ENCODE measurements at places on chromosomes 16 and 17.

- DNase-seq, result peak; percentile 94
Observed at GRCh38 chr16:30949650-30950515, 1.0 kb downstream of the ORAI3 start.

DNA sequence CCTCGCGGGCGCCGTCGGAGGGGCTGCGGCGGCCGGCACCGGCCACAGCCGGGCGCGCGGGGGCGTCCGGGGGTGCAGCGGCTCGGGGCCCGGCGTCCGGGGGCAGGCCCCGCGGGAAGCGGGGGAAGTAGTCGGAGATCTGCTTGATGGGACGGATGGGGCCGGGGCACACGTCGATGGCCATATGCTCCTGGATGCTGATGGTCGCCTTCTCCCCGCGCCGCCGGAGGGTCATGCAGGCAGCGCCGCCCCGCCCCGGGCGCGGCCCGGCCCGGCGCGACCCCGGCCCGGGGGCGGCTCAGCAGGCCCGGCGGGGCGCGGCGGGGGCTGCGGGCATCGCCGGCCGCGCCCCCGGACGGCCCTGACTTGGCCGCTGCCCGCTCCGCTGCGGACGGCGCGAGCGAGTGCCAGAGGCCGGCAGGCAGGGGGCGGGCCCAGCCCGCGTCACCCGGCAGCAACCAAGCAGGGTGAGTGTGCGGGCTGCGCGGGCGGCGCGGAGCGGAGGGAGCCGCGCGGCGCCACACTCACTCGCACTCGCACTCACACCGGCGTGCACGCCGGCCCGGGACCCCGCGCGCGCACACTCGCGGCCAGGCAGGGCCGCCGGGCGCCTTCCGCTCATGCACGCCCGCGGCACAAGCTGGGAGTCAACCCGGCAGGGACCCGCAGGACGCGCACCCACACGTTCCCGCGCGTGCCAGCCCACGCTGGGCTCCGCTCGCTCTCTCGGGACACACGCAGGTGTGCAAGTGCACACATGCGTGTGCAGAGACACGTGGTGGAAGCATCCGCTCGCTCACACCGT is at the start of gene DOC2B:
DOC2B (minus strand) TSS at position 406 of the 805 bp plus-strand sequence; CDS start at position 235, 171 bp downstream.
- no peak for DNase-seq

DNA sequence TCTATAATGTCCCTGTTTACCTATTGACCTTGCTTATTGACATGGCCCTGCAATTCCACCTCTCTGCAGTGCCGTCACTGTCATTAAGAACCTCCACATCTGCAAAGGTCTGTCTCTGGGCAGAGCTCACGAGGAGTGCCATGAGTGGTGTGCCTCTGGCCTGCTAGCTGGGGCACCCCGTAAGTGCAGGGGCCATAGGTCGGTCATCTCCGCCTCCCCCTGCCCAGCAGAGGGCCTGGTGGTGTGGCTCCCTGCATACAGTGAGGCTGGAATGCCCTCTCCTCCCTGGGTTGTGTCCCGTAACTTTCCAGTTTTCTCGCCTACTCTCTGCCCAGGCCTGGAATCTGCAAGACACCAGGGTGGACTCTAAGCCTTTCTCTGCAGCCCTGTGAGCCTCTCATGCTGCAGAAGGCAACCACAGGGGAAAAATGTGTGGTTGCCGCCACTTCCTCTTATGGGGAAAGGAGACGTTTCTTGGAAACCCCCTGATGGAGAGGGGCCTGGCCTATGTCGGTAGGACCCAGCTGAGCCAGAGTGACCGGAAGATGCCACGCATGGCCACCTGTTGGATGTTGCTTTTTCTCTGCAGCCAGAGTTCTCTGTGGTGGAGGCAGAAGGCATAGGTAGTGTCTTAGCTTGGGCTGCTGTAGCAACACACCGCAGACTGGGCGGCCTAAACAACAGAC is 2.7 kb upstream of the SNX20 start:
- DNase-seq, result peak; percentile 97

- DNase-seq, result peak; percentile 38
Observed at GRCh38 chr16:683396-684070, 601 bp downstream of the JMJD8 start.

DNA sequence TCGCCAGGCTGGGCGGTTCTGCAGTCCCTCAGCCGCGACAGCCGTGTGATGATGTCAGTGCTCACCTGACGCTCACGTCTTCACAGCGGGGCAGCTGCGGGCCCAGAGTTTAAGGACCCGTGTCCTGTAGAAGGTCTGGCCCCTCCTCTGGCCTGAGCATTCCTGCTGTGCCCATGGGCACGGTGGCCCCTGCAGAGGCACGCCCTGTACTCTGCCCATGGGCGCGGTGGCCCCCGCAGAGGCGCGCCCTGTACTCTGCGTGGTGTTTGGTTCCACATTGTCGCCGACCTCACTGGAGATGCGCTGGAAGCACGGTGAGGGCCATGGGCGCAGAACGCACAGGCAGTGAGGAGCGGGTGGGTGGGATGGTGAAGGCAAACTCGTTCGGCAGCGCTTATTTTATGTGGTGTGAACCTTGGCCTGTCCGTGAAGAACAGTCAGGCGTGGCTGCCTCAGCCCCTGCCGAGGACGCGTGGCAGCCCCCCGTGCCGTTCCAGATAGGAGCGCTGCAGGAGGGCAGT is 122.0 kb downstream of the BANP start:
- DNase-seq, result no peak

DNA sequence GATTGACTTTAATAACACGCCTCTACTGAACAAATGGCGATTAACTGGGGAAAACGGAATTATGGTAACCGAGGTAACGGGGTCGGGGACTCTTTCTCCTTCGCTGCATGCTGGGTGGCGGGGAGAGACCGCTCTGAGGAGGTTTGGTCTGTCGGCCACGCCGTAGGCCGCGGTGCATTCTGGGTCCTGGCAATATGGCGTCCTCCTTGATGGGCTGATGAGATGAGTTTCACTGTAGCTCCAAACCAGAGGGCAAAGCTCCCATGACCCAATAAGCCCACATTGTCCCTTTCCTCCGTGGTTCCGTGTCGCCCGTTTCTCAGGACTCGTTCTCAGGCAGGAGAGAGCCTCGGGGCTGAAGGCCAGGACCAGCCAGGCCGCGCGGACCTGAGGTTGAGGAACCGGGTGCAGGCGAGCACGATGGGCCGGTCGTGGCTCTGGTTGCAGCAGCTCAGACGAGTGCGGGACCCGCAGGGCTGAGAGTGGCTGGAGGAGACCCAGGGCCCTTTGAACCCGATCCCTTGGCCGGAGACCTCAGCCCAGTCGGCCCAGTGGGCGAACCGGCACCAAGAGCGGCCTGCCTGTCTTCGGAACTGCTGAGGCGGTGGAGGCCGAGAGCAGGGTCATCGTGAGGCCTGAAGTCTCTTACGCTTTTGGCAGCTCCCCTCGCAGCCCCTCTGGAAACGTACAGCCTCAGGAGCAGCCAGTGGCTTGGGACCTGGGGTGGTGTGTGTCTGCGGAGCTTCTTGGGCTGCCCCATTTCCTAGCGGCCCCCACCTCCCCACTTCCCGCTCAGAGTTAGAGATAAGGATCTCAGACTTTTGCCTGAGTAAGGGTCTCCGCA is at the start of gene RPTOR:
RPTOR (plus strand) TSS at position 184 of the 844 bp plus-strand sequence. CDS start 792 bp downstream, outside the sequence.
- peak; percentile 93 for DNase-seq

GRCh38 chr17:43224146-43224705 is 4.2 kb downstream of the CCDC200 start:
- no peak for DNase-seq

GRCh38 chr16:57622361-57623250 is 5.8 kb upstream of the ADGRG1 start:
- no peak for DNase-seq

Data from NB4 (cell line).